ENCODE measurements at places on chromosomes 5 and 9.

- peak; percentile 81 for DNase-seq
These were observed 9.9 kb upstream of the PLEKHG4B start for GRCh38 chr5:82097-82496.

- no peak for DNase-seq
These were observed 304.6 kb upstream of the DMRT1 start for GRCh38 chr9:536597-537511.

DNA sequence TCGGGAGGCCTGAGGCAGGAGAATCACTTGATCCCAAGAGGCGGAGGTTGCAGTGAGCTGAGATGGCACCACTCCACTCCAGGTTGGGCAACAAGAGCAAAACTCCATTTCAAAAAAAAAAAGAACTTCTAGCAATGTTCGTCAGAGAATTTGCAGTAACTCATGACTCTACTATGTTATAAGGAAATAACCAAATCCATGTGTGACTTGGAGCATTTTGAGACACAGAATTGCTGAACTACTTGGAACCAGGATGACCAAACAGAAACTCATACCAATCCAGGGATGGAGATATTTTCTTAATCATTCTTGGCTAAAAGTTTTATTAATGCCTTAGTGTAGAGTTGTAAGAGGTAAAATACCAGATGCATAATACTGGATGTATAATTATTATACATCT lies 99.9 kb upstream of the BNC2 start:
- DNase-seq = no peak

GRCh38 chr9:15475923-15476536 lies 34.7 kb downstream of the PSIP1 start:
- no peak for DNase-seq

Data from EL (cell line).